NAMALWA (cell line): ENCODE measurements at places on chromosomes 5 and 9.

- DNase-seq: no peak
These were observed 103.3 kb upstream of the PITX1 start for GRCh38 chr5:135137146-135137915.

GRCh38 chr5:71922584-71923106 lies 184.6 kb upstream of the MAP1B start:
- no peak for DNase-seq

DNA sequence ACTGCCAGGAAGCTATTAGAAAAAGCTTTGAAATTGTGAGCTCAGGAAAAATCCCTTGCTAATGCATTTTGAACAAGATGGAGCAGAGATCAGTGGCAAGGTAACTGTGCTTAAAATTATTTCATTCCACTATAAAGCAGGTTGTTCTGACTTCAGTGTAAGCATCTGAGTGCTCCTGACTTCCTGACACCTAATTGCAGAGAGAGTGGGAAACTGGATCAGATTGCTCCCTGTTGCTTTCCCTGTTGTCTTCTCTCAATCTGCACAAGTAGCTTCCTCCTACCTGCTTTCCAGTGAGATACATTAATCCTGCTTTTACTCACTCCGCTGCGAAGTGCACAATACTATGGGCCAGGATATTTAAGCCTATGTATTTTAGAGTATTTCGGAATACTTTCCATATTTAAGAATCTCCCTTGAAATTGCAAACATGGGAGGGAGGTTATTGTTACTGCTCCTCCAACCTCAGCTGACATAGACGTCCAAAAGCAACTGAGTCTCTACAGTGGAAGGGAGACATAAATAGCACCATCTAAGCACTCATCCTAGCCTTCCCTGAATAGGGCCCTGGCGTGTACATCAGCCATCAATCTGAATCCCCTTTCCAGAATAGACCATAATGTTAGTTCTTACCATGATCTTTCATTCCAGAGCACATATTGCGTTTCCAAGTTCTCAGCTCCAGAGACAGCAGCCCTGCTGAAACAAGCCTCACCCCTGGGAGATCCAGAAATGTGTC lies 178.8 kb downstream of the PAM start:
- no peak for DNase-seq

DNA sequence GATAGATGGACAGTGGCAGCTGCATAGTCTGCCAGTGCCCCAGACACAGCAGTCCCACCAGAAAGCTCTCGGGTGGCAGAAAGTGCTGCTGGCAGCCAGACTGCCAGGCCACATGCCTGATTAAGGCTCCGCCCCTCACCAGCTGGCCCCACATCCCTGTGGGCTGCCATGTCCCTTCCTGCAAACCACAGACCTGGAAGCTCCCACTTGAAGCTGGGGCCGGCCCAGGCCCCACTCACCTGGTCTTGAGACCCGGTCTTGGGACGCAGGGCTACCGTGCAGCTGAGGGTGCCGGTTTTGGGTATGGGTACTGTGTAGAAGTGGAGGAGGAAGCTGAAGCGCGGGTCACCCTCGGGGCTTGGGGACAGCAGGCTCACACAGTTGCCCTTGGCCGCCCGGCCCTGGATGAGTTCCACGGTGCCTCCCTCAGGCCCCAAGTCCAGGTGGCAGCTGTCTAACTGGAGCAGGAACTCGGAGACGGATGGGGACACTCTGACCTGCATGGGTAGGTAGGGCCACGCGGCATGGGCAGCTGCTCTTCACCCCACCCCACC lies 15.3 kb downstream of the FPGS start:
- no peak for DNase-seq

DNA sequence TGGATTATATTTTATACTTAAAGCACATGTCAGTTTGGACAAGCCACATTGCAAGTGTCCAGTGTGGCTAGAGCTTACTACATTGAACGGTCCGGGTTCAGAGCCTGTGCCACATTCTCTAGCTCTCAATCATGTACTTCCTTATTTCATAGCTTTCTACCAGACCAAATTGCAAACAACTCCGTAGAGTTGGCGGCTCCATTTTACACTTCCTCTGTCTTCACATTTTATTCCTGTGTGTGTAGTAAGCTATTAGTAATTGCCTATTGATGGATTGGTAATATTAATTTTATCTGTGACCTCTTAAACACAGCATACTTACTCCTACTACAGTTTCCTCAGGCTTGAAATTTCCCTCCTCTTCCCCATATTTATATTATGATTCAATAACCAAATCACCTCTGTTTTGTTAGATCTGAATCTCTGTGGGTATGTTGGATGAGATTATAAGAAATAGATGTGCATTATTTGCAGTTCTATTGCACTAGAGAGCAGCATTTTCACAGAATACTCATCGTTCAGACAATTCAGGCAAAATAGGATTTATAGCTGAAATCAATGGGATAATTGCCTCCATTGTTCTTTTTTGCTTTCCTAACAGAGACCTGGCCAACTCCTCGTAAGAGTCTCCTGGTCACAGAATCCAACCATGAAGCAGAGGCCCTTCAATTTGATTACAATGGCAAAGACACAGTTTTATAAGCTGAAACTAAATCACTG lies 29.0 kb upstream of the C9orf72 start:
- DNase-seq: no peak

GRCh38 chr9:130745829-130746228 lies 52.2 kb downstream of the EXOSC2 start:
- no peak for DNase-seq

- peak; percentile 34 for DNase-seq
These were observed 625 bp downstream of the EXOSC2 start for GRCh38 chr9:130694205-130694604.

GRCh38 chr5:174320051-174320450 lies 274.5 kb downstream of the NSG2 start:
- no peak for DNase-seq

GRCh38 chr9:107710546-107710945 lies 221.0 kb upstream of the KLF4 start:
- DNase-seq: no peak

DNA sequence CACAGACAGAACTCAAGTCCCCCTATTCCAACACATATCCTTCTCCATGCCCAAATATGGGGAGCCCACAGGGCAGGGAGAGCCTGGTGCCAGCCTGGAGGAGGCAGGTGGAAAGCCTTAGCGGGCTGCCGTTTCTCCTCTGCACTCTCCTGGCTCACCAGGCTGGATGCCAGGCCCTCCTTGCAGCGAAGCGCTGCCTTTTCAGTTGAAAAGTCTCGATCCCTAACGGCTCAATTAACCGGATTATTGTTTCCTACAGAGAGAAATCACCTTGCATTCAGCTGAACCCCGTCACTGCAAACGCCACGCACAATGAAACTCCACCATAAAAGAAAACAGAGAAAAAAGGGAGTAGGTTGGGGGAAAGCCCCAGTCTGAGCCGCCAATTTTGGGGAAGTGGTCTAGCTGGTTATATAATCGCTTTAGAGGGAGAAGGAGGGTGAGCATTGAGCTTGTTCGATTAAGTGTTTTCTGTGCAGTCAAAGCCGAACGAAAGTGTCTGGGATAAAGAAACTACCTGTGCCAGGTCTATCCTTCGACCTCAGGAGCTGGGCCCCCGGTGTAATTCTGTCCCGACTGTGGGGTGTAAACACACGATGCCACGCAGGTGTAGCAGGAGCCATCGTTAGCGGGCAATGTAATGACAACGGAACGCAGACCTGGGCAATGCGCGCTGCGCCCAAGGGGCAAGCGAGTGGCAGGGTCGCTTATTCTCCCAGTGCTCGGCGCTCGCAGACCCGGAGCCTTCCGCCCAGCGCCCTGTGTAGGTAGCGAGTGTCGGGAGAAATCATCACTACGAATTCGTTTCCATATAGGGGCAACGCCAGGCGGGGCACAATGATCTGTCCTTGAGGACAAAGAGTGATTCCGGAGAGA lies 3.8 kb downstream of the BARHL1 start:
- peak; percentile 17 for DNase-seq

GRCh38 chr5:14202462-14202861 lies 59.3 kb downstream of the TRIO start:
- no peak for DNase-seq

- DNase-seq: peak; percentile 73
These were observed 1.6 kb upstream of the SEMA6A start for GRCh38 chr5:116576053-116576713.

DNA sequence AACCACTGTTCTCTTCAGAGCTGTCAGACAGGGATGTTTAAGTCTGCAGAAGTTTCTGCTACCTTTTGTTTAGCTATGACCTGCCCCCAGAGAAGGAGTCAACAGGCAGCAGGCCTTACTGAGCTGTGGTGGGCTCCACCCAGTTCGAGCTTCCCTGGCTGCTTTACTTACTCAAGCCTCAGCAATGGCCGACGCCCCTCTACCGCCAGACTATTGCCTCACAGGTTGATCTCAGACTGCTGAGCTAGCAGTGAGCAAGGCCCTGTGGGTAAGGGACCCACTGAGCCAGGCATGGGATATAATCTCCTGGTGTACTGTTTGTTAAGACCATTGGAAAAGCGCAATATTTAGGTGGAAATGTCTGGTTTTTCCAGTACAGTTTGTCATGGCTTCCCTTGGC lies 229.6 kb downstream of the TMEM167A start:
- no peak for DNase-seq

- no peak for DNase-seq
These were observed 290.9 kb upstream of the RGMB start for GRCh38 chr5:98482321-98483300.

DNA sequence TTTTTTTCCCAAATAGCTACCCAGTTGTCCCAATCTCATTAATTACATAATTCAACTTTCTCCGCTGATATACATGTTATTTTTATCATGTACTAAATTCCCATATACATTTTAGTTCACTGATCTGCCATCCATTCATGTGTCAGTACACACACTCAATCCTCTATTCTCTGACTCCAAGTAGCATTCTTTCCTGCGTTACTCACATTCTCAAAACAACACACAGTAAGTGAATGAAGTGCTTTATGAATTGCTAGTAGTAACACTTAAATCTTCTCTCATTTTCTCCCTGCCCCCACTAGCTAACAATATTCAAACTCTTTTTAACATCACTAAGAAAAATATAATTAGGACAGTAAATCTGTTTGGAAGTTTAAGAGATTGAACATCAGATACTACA lies 8.9 kb downstream of the ZNF366 start:
- no peak for DNase-seq

GRCh38 chr5:53616939-53617549 lies 56.6 kb downstream of the NDUFS4 start:
- DNase-seq: peak; percentile 12

DNA sequence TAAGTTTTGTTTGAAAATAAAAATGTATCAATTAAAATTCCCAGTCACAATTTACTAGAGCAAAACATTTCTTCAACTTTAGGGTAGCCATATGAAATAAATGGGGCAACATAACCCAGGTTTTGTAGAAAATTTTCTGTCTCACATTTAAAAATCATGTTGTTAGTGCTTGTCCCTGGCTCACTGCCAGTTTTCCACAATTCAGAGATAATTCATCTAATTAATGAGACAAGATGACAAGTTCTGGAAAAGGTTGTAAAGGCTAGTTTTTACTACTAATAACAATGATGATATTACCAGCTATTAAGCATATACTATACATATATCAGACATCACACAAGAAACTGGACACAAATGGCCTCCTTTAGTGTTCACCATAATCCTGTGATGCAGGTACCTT lies 45.9 kb downstream of the MEGF9 start:
- no peak for DNase-seq

- no peak for DNase-seq
These were observed 243.0 kb downstream of the PSAT1 start for GRCh38 chr9:78539904-78540303.

- no peak for DNase-seq
These were observed 218.3 kb downstream of the ADAMTSL1 start for GRCh38 chr9:18692268-18692667.

- no peak for DNase-seq
These were observed 33.2 kb upstream of the IL7R start for GRCh38 chr5:35823347-35824098.

GRCh38 chr9:5688109-5688508 lies 59.2 kb downstream of the RIC1 start:
- DNase-seq: no peak

DNA sequence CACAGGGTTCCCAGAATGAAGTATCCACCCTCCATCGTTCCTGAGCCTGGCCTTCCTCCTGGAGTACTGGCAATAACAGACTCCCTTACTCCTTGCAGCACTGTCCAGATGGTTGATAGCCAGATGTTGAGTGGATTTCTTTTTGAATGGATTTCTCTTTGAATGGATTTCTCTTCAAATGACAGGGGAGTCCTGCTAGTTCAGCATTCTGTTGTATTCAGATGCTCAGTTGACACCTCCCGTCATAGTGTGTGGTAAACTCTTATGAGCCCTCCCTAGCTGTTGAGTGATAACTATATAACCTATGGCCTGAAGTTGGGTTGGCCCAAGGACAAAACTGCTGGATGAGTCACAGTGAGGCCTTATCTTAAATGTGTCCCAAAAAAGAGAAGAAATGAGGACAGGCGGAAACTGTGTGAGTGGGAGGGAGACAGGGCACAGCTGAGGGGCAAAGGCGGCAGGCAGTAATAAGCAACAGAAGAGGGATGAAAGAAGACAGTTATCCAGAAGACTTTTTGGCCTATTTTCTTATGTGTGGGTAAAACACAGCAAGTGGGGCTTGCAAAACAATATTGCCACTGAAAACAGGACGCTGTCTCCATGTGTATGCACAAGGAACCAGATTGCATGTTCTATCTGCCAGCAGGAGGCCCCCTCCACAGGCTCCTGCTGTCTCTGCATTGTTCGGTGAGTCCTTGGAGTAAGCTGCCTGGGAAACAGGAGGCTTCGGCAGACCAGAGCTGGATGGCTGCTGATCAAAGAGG lies 209.5 kb upstream of the S1PR3 start:
- DNase-seq: no peak
